ENCODE measurements at places on chromosomes 5 and 9.
A peak's percentile ranks its signal among the peaks of the same experiment; 100 is the strongest.

- DNase-seq, result no peak
These were observed 89.5 kb downstream of the PHF2 start for GRCh38 chr9:93665637-93666438.

- DNase-seq, result no peak
These were observed 18.7 kb downstream of the INIP start for GRCh38 chr9:112699230-112699629.

DNA sequence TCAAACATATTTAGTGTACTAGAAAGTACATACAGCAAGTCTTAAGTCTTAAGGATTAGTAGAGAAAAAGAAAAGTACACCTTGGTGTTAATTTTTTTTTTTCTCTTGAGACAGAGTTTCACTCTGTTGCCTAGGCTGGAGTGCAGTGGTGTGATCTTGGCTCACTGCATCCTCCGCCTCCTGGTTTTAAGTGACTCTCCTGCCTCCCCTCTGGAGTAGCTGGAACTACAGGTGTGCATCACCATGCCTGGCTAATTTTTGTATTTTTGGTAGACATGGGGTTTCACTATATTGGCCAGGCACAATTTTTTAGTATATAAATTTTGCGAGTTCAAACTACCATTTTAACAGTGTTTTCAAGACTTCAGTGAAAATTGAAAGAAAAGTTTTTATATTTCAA, 1941.1 kb upstream of the CDH6 start:
- no peak for DNase-seq

- no peak for DNase-seq
These were observed 125.7 kb upstream of the SMIM23 start for GRCh38 chr5:171659896-171660295.

DNA sequence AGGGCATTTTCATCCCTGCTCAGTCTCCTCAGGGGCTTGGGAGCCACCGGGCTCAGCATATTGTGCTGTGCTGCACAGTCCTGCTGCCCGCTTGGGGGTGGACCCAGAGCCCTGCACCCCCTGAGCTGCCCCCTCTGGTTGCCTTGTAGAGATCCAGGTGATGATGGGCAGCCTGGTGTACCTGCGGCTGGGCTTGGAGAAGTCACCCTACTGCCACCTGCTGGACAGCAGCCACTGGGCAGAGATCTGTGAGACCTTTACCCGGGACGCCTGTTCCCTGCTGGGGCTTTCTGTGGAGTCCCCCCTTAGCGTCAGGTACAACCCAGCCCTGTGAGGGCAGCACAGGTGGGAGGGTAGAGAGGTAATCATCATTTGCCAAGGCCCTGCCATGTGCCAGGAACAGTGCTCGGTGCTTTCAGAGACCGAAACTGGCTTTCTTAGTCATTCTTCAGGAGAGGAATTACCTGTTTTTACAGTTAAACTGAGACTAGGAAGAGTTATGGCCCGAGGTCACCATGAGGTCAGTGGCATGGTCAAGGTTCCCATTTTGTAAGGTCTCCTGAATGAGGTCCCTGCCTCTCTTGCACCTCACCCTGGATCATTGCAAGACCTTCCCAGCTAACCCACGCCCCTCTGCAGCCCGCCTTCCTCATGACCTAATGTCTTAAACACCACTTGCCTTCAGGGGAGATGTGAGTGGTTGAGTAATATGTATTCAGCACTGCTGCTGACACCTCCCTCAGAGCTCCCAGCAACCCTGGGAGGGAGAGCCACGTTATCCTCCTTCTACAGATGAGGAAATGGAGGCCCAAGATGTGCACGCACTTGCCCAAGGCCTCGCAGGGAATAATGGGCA, 7.5 kb downstream of the NHP2 start:
- DNase-seq, result peak; percentile 61

DNA sequence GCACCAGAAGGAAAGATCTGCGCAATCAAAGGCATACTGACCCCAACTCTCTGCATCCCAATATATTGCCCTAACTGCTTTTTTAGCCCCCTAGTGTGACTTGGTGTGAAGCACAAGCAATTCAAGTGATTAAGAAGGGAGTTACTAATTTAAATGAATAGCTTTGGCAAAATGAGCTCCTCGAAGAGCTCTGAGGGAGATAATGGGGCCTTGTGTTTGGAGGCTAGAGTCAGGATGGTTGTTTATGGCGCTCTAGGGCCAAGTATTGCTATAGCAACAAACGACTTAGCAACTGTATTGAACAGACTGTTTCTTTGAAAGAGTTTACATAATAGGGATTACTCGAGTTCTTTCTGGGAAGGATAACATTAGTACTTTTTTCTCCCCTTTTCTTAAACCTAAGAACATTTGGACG, 11.5 kb upstream of the C5orf58 start:
- DNase-seq, result no peak

DNA sequence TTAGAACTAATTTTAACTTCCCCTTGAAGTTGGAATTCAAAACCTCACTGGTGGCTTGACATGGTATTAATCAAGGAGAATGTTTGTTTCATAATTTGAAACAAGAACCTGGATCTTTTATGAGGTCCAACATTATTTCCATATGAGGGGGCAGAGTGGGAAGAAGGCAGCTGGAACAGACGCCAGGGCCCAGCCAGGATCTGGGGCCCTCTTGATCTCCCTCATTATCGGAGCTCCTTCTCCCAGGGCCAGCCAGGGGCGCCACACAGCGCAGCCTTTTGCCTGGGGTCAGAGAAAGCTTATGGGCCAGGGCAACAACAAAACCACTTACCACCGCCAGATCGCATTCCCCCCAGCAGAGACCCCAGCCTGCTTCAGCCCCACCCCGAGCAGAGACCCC, 27.1 kb upstream of the NKD2 start:
- no peak for DNase-seq

DNA sequence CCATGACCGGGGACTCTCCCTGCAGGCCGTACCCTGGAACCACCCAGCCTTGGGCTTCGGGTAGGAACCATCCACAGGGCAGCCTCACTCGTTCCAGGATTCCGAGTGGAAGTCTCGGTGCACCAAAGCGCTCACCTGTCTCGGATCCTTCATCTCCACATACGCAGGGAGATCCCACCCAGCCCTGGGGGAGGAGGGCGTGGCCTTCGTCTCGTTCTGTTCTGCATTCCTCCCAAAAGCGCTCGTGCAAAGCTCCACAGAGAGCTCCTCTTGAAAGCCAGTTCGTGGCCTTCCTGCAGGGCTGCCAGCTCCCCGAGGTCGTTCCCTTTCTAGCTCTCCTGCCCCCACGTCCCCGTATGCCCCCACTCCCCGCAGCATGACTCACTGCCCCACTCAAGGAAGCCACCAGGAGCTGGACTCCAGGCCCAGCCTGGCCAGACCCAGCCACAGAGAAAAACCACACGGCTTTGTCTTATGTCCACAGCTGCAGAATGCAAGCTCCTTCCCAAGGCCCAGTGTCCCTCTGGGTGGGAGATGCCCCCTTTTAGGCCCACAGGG, 65.0 kb upstream of the SARDH start:
- DNase-seq, result no peak

- DNase-seq, result no peak
These were observed 13.8 kb upstream of the RANBP17 start for GRCh38 chr5:170848033-170848432.

DNA sequence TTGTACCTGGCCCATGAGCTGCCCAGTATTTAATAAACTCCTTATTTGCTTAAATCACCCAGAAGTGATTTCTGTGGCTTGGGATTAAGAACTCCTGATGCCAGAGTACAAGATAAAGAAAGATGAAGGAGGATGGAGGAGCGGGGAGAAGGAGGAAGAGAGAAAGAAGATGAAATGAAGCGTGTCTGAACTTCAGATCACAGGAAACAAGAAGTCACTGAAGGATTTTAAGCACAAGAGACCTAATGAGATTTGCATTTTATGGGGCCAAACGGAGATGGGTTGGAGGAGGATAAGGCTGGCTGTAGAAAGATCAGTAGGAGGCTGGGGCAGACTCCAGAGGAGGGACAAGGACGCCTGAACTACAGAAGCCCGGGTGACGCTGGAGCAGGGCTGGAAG, 3.1 kb downstream of the EIF4E1B start:
- DNase-seq, result no peak

GRCh38 chr5:39783756-39784421, 359.1 kb upstream of the DAB2 start:
- no peak for DNase-seq

DNA sequence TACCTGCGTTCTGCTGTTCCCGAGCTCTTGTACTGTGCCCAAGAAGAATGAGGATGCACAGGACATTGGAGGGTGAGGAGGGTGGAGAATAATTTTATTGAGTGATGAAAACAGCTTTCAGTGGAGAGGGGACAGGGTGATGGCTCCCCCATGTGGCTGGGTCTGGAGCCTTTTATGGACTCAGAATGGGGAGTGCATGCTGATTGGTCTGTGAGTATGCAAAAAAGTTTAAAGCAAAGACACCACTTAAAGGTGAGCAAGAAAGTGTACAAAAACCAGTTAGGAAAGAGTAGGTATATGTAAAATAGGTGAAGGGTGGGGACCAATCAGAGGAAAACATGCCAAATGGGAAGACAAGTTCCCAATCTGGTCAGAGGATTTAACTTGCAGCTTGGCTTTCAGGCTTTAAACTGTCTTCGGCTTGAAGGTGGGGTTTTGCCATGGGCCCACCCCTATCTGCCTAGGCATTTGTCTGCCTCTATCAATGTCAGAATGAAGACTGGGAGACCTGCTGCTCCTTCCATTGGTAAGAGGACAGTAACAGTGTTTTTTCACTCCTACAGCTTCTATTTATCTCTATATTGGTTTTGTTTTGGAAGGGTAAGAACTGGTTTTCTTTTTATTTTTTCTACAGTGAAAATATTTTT, 118.0 kb upstream of the RAI14 start:
- no peak for DNase-seq

- no peak for DNase-seq
These were observed 11.6 kb downstream of the PTCH1 start for GRCh38 chr9:95505072-95505716.

GRCh38 chr5:33807771-33808170, 84.0 kb downstream of the ADAMTS12 start:
- no peak for DNase-seq

GRCh38 chr5:71481441-71481840, 26.0 kb downstream of the BDP1 start:
- no peak for DNase-seq

- no peak for DNase-seq
These were observed 28.5 kb downstream of the FUBP3 start for GRCh38 chr9:130607640-130608420.

- no peak for DNase-seq
These were observed 37.1 kb downstream of the BARX1 start for GRCh38 chr9:93918061-93918460.

DNA sequence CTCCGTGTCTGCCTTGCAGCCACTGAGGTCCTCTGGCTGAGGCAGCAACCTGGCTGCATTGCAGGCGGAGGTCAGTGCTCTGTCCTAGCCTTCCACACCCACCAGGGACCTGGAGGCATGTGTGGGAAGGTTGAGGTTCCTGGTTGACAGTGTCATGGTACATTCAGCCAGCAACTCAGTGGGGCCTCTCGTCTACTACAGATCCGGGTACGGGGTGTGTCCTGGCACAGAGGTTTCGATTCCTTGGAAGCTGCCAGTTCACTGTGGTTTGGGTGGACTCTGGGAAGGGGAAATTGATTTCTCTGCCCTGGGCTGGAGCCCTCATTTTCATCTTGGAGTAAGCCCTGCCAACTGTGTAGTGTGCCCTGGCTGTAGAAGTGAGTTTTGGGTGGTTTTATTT, 45.1 kb downstream of the PDE8B start:
- no peak for DNase-seq

- DNase-seq, result no peak
These were observed 16.2 kb downstream of the MTREX start for GRCh38 chr5:55324006-55324405.

- DNase-seq, result no peak
These were observed 15.5 kb downstream of the CARD19 start for GRCh38 chr9:93111371-93112115.

- DNase-seq, result no peak
These were observed 108.7 kb upstream of the PHYKPL start for GRCh38 chr5:178341091-178341850.

- no peak for DNase-seq
These were observed 255.6 kb downstream of the NR3C1 start for GRCh38 chr5:143147902-143148301.

GRCh38 chr5:21817668-21818369, 1035.3 kb downstream of the CDH12 start:
- DNase-seq, result peak; percentile 9

GRCh38 chr9:109887079-109887478, 107.1 kb downstream of the PALM2AKAP2 start:
- DNase-seq, result no peak

GRCh38 chr5:66354422-66354821, 210.3 kb downstream of the SREK1 start:
- DNase-seq, result no peak

- DNase-seq, result no peak
These were observed 129.7 kb upstream of the CHD1 start for GRCh38 chr5:99058466-99058865.

DNA sequence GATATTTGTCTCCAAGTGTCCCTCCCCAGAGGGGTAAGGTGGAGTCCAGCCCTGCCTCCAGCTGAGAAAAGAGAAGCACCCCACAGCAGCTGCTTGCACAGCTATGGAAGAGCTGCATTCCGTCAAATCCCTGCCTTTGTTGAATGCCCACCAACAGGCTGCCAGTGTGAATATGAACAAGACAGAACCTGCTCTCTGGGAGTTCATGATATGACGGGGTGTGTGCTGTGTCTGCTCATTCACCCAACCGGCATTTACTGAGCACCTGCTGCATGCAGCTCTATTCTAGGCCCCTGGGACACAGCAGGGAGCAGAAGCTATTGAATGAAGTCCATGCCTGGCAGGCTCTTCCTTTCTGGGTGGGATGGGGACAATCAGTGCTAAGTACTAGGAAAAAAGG, 238.8 kb downstream of the GADD45G start:
- DNase-seq, result no peak

- peak; percentile 91 for DNase-seq
These were observed 53.0 kb upstream of the SIMC1 start for GRCh38 chr5:176185133-176185733.
